ENCODE measurements at places on chromosomes 12 and 14.

GRCh38 chr12:12540261-12541013 is 22.2 kb downstream of the DUSP16 start:
- no peak for DNase-seq

DNA sequence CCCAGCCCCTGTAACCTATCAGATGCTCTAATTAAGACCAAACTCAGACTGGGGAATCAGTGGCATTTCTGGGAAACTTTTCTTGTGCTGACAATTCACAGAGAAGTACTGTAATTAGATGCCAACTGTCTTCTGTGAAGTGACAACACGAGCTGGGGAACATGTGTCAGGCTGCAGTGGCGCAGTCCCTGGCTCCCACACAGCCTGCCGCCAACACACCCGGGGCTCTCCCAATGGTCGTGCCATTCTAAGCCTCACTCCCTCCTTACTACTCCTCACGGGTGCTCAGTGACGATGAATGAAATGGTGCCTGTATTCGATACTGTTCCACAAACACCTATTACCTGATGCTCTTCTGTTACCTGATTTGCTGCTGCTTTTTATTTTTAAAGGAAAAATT is 18.6 kb downstream of the GARIN2 start:
- DNase-seq, result no peak

GRCh38 chr14:54086767-54087166 is 130.1 kb upstream of the BMP4 start:
- DNase-seq, result peak; percentile 11

DNA sequence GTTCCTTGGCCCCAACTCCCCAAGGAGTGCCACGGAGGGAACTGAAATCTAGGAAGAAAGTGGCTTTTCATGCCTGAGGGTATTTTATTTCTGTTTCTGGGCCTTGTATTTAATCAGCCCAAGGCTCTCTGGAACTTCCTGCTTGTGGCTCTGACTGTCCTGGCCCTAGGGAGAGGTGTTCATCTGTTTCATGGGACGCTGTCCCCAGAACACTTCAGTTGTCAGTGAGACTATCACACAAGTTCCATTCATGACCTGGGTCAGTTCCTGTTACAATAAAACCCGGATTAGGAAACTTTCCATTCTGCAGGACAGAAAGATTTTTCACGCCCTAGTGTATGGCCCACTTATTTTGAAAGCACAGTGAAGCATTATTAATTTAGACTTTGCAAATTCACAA is 18.5 kb upstream of the TC2N start:
- no peak for DNase-seq

GRCh38 chr12:72574138-72574537 is 302.0 kb downstream of the TRHDE start:
- peak; percentile 28 for DNase-seq

- DNase-seq, result no peak
Measured at GRCh38 chr12:104784592-104784991, 173.5 kb downstream of the SLC41A2 start.

- no peak for DNase-seq
Measured at GRCh38 chr14:48125654-48126053, 450.2 kb upstream of the MDGA2 start.

GRCh38 chr14:78618368-78618767 is 448.2 kb downstream of the NRXN3 start:
- no peak for DNase-seq

- DNase-seq, result no peak
Measured at GRCh38 chr12:112894128-112894527, 12.6 kb upstream of the OAS1 start.

DNA sequence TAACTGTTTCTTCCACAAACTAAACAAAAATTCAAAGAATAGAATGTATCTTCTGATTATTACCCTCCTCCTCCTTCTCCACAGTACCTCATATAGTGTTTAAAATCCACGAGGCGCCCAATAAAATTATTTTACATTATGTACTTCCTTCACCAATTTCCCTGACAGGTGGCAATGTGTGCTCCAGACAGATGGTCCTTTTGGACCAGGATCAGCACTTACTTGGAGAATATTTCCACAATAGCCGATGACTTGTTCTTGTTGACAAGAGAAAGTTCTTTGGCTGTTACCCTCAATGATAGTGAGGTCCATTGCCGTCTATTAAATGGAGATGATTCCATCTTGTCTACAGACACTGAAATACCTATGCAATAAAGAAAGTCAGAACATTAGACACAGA is 34.9 kb downstream of the LIMA1 start:
- DNase-seq, result no peak

- no peak for DNase-seq
Measured at GRCh38 chr12:86613311-86613710, 357.1 kb upstream of the MGAT4C start.

GRCh38 chr12:128103152-128103551 is 163.8 kb upstream of the TMEM132C start:
- no peak for DNase-seq

DNA sequence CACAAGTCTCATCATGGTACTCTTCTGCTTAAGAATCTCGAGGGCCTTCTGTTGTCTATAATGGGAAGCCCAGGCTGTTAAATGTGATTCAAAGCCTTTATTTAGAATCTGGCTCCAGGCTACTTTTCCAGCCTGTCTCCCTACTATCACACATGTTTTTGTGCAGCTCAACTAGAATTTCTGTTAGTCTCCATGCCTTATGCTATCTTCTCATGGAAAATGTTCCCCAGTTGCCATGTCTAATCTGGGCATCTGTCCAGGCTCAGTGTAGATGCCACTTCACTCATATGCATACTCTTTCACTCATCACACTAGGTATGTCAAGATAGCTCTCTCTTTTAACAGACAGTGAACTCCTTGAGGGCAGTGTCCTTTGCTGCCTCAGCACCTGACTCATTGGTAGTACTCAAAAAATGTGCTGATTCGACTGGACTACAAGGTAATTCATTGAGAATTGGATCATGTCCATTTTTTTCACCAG is 145.3 kb downstream of the TTLL5 start:
- DNase-seq, result no peak

- DNase-seq, result no peak
Measured at GRCh38 chr14:53851394-53852090, 105.1 kb downstream of the BMP4 start.

DNA sequence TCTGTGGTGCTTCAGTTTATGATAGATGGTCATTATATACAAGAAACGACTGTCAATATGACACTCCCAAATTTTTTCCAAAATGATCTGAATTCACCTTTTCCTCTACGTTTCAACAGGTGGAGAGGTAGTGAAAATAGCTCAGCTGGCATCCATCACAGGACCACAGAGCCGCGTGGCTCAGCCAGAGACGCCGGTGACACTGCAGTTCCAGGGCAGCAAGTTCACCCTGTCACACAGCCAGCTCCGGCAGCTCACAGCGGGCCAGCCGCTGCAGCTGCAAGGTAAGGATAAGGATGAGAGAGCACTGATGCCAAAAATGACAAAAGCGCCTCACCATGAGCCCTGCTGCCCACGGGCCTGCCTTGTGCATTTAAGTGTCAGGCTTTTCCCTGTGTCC is 73.9 kb downstream of the EP400 start:
- DNase-seq, result no peak

DNA sequence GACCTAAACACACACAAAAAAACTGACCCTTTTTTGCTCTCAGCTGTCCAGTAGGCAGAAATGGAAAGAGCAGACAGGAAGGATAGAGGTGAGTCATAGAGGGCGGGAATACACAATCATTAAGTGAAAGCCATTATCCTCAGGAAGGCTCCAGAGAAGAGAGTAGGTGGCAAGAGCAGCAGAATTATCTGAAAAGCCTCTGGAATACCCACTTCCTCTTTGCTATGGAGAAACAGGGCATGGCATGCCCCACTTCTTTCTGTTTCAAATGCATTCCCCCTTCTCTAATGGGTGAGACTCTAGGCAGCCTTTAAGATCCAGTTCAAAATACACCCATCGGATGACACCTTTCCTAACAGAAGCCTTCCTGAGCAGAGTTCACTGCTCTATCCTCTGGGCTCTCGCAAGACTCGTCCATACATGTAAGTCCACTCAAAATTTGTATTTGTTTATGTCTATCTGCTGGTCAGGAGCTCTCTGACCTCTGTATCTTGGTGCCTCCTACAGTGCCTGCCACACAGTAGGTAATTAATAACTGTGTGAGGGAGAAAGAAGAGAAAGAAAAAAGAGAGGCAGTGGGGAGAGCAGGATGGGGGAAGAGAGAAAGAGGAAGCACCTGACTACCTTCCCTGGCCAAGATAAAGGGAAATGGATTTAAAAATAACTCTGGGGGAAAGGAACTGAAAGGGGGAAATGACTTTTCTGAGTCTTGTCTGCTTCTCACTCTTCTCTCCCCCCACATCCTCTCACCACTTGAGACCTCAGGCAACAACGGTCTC is 8.5 kb downstream of the KLHL33 start:
- DNase-seq, result no peak

DNA sequence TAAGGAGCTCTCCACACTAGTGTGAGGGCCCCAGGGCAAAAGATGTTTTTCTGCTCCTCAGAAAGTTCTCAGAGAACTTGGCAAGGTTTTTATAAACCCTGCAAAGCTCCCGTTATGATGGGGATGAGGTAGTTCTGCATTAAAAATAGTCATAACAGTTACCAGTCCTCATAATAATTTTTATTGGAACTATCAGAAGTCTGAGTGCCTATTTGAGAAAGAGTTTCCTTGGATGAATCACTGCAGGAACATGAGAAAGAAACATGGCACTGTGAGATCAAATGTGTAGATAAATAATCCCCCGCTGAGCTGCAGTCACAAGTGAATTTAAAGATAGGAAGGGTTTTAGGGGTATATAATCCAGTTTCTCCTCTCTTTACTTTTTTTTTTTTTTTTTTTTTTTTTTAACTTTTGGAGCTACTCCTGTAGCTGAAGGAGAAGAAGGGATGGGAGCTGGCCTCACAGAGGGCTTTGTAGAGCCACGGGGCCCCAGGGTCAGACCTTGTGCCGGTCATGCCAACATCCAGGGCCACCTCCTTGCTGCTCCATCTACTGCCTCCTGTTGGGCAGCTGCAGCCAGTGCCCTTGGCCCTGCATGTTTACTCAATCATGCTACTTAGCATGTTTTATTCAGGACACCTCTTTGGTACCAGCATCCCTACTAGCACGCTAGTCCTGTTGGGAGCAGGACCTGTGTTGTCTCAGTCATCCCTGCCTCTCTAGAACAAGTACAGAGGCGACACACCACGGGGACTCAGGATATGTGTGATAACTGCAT is 39.5 kb downstream of the EVL start:
- DNase-seq, result no peak

GRCh38 chr12:30106204-30106965 is 322.6 kb upstream of the TMTC1 start:
- DNase-seq, result no peak

GRCh38 chr12:96237035-96237434 is 42.9 kb downstream of the ELK3 start:
- DNase-seq, result no peak

DNA sequence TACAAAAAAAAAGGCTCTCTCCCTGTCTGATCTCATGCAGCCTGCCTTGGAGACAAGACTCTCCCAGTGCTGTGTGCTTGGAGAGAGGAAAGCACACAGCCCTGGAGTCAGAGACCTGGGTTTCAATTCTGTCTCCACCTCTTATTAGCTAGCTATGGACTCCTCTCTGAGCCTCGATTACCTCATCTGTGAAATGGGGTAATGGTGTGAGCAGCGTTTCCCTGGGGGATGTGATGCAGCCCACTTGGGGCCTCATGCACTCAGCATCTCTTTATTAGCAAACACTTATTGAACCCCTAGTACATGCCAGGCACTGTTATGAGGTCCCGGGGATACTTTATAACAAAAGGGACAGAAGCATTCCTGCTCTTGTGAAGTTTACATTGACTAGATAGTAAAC is 12.5 kb downstream of the SDS start:
- no peak for DNase-seq

- no peak for DNase-seq
Measured at GRCh38 chr14:74275241-74275841, 27.4 kb downstream of the ABCD4 start.

GRCh38 chr12:3313066-3313465 is 177.9 kb upstream of the PRMT8 start:
- DNase-seq, result no peak

DNA sequence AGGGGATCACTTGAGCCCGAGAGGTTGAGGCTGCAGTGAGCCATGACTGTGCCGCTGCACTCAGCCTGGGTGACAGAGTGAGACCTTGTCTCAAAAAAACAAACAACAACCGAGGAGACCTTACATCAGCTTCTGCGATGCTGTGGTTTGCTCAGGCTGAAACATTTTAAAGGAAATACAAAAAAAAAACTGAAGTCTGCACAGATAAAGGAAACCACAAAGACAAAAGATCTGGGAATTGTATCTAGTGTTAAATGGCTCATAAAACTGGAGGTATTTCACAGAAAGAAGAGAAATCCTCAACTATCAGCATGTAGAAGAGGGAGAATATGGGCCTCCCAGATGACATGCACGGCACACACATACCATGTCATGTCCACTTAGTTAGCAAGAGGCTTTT is 60.3 kb upstream of the VPS33A start:
- no peak for DNase-seq

GRCh38 chr12:53204351-53204750 is 2.7 kb downstream of the ITGB7 start:
- no peak for DNase-seq

DNA sequence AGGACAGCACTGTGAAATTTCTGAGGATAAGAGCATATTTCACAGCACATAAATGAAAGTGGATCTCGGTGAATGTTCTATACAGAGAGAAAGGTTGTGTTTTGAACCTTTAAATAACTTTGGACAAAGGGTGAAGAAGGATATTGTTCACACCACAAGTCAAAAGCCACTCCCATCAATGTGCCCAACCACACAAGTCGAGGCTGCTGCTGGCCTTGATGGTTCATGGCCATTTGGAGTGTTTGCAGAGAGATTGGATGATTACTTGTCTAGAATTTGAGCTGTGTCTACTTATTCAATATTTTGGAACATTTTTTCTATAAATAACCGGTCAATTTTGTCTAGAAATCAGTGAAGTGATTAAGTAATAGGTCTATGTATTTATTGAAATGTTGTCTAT is 121.2 kb downstream of the HMGA2 start:
- no peak for DNase-seq

- no peak for DNase-seq
Measured at GRCh38 chr12:53659571-53659981, 16.3 kb downstream of the ATP5MC2 start.

- DNase-seq, result no peak
Measured at GRCh38 chr12:65876898-65877721, 52.8 kb downstream of the HMGA2 start.

- no peak for DNase-seq
Measured at GRCh38 chr14:105099778-105100177, 34.5 kb upstream of the GPR132 start.

GRCh38 chr12:92363295-92364146 is 217.9 kb upstream of the BTG1 start:
- DNase-seq, result no peak

DNA sequence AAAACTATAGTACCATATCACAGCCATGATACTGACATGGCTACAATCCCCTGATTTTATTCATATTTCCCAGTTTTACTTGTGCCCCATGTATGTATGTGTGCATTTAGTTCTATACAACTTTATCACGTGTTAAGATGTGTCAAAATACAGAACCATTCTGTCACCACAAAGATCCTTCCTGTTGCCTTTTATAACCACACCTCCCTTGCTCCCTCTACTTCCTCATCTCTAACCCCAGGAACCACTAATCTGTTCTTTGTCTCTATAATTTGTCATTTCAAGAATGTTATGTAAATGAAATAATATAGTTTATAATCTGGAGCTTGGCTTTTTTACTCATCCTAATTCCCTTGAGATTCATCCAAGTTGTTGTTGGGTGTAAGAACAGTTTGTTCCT is 358.4 kb downstream of the DPF3 start:
- DNase-seq, result no peak

- DNase-seq, result no peak
Measured at GRCh38 chr12:112283546-112283945, 98.7 kb downstream of the HECTD4 start.

Data from NCI-H774 (cell line).